ENCODE measurements at places on chromosomes 5 and 9.

DNA sequence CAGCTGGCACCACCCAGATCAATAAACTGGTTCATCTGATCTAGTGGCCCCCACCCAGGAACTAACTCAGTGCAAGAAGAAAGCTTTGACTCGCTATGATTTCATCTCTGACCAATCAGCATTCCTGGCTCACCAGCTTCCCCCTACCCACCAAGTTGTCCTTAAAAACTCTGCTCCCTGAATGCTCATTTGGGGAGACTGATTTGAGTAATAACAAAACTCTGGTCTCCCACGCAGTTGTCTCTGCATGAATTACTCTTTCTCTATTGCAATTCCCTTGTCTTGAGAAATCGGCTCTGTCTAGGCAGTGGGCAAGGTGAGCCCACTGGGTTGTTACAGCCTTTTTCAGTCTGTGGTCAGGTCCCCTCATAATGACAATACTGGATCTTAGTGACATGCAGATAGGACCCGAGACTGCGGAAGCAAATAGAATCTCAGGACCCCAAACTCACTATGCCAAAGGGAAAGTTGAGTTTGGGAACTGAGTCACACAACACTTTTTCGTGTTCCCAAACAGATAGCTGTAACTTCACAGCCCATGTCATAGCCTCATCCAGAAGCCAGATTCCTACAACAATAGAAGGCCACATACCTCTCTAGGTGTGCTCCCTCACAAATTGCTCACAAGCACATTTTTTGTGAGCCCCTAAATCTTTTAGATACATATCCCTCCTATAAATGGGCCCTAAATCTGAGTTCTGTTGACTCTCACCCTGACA is 175.2 kb upstream of the RAI14 start:
- DNase-seq, result no peak

DNA sequence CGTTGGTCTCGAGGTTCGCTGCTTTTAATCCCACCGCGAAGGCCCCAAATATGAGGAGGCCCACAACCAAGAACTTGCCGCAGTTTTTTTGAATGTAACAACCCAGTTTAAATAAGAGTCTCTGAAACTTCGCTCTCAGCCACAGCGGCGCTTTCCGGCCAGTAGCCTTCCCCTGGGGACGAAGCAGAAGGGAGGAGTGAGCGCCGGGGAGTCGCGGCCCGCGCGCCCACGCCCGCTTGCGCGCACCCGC is 10.4 kb downstream of the PTCH1 start:
- DNase-seq, result no peak

DNA sequence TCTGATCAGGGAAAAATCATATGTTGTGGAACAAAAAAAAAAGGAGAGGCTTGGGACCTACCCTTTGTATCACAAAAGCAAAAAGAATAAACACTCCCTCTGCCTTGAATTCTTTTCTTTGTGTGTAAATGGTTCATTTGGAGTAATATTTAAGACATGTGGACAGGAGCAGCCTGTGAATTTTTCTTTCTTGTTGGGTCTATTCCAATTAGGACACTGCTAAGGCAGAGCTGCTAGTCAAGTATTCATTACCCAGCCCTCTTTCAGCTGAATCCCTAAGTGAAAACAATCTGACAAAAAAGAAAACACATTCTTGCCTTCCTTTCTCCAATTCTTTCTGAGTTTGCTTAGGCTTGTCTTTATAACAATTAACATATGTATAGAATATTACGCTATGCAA is 330.0 kb downstream of the EBF1 start:
- DNase-seq, result no peak

- no peak for DNase-seq
Measured at GRCh38 chr5:131367219-131367860, 103.5 kb downstream of the CDC42SE2 start.

DNA sequence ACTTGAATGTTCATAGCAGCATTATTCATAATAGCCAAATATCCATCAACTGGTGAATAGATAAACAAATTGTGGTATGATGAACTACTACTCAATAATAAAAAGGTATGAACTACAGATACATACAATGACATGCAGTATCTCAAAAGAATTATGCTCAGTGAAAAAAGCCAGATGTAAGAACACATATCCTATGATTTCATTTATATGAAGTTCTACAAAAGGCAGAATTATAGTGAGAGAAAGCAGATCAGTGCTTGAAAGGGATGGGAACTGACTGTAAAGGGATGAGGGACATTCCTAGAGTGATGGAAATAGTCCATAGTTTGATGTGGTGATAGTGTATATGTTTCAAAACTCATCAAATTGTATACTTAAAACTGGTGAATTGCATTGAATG is 339.0 kb downstream of the ENC1 start:
- DNase-seq, result no peak

Data from stimulated activated CD8-positive, alpha-beta memory T cell treated with anti-CD3 and anti-CD28 coated beads, Interleukin-15, amount 100 ng/mL, for 1 hour (primary cell).